Keratinocyte (primary cell): ENCODE measurements at places on chromosomes 12 and 14. TPM values are rescaled to one million over a fixed set of nuclear protein-coding genes. Genes with fewer than 3 reads are reported as not detected.

The SIX4 gene
- polyA plus RNA-seq: 2.5 to 4.5 TPM (median 4.0 TPM) in 3 replicates

The NINJ2 gene
- polyA plus RNA-seq: 0.53 to 0.94 TPM (median 0.58 TPM) in 3 replicates

The PLEKHD1 gene
- polyA plus RNA-seq: 0.01 TPM in 2 of 3 replicates, not detected in the other

The IL26 gene
- polyA plus RNA-seq: not detected in 3 replicates

The NOVA1 gene
- not detected in 3 replicates for polyA plus RNA-seq

The RPGRIP1 gene
- polyA plus RNA-seq: 0.07 TPM in 1 of 3 replicates, not detected in the others

GRCh38 chr12:96400631-96401075 lies 414 bp upstream of the CDK17 start:
- no peaks in the 10 kb centered on the region for H3K27me3 ChIP-seq
- H3K4me1 ChIP-seq: peaks cover 22% of the 10 kb centered on the region
- H3K4me3 ChIP-seq: peak overlapping the region; percentile 75
- no peak for DNase-seq
- no peaks in the 10 kb centered on the region for H3K36me3 ChIP-seq

DNA sequence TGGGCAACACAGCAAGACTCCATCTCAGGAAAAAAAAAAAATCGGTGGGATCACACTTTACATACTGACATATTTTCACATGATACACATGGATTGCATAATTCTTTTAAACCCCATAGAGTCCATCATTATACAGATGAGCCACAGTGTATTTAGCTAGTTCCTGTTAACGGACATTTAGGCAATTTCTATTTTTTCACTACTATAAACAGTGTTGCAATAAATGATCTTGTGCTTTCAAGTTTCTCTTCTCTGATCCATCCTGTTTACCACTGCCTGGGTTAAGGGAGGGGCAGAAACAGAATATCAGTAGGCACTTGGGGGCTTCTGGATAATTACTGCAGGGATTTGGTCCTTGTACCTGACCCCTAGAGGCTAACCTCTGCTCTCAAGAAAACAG lies 43.4 kb upstream of the SPTLC2 start:
- H3K4me3 ChIP-seq: no peak overlapping the region
- no peaks in the 10 kb centered on the region for H3K27me3 ChIP-seq
- H3K4me1 ChIP-seq: peaks cover 13% of the 10 kb centered on the region
- no peak for DNase-seq
- no peaks in the 10 kb centered on the region for H3K36me3 ChIP-seq

- no peak for DNase-seq
- no peak overlapping the region for H3K4me3 ChIP-seq
- no peaks in the 10 kb centered on the region for H3K27me3 ChIP-seq
- H3K4me1 ChIP-seq: no peaks in the 10 kb centered on the region
- no peak overlapping the region for H3K27ac ChIP-seq
These were observed 14.7 kb downstream of the OTUB2 start for GRCh38 chr14:94040796-94041195.

GRCh38 chr14:100342195-100342594 lies 19.1 kb downstream of the SLC25A47 start:
- no peak for DNase-seq
- peaks cover 24% of the 10 kb centered on the region for H3K36me3 ChIP-seq
- no peak overlapping the region for H3K27ac ChIP-seq
- no peak overlapping the region for H3K4me3 ChIP-seq
- H3K4me1 ChIP-seq: peaks cover 4% of the 10 kb centered on the region

DNA sequence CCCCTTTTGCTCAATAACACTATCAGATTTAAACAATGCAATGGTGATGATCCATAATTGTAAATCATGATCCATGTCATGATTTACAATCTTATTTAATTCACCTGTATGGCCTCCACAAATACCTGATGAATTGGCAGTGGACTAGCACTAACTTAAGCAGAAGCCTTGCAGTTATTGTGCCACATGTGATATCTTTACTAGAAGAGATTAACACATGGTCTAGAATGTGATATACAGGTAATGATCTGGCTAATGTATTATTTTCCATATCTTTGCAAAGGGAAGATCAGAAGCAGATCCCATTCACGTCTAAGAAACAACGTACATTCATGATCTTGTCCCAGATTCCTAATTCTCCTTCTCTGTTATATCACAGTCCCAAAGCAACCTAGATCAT lies 66.0 kb downstream of the EGLN3 start:
- no peaks in the 10 kb centered on the region for H3K36me3 ChIP-seq
- no peak for DNase-seq
- no peak overlapping the region for H3K27ac ChIP-seq
- H3K4me1 ChIP-seq: no peaks in the 10 kb centered on the region
- no peak overlapping the region for H3K4me3 ChIP-seq

- DNase-seq: no peak
- H3K36me3 ChIP-seq: no peaks in the 10 kb centered on the region
- no peak overlapping the region for H3K4me3 ChIP-seq
These were observed 127.2 kb upstream of the GSC start for GRCh38 chr14:94897082-94897481.

DNA sequence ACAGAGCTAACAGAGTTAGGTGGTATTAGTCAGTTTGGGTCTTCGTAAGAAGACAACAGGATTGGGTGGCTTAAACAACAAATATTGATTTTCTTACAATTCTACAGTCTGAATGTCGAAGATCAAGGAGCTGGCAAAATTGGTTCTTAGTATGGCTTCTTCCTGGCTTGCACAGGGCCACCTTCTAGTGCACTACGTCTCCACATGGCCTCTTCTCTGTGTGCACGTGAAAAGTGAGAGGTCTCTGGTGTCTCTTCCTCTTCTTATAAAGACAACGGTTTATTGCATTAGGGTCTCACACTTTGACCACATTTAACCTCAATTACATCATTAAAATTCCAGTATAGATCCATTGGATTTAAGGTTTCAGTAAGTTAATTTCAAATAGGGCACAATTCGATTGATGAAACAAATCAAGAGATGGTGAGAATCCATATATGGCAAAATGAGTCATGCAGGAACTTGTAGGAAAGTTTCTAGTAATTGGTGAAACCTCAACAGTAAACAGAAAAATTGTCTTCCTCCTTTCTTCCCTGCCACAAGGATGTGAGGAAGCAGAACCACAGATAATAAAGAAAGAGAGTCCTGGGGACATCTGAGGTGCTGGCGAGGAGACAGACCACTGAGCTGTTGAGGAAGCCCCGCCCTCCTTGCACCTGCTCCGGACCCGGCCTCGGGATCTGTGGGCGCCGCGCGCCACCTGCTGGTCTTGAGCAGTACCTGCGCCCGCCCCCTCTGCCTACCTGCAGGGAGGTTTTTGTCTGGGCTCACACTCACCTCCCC lies 846.7 kb downstream of the TMEM121 start:
- no peaks in the 10 kb centered on the region for H3K36me3 ChIP-seq
- no peak for DNase-seq
- H3K27ac ChIP-seq: no peak overlapping the region
- H3K4me3 ChIP-seq: no peak overlapping the region

DNA sequence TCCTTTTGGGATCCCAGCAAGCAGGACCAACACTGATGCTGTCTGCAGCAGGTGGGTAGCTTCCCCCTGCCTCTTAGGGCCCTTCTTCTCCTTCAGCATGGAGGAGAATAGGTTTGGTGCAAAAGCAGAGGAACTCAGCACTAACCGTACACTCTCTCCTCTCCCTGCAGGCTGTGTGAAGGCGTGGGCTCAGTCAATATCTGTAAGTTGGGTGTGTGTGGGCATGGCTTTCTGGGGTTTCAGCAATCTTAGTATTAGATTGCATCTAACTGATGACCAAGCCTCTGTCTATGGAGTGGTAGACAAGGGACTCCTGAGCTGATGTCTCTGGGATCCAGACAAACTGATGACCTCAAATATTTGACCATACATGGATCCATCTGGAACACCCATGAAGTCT lies 14.3 kb downstream of the KRT85 start:
- no peaks in the 10 kb centered on the region for H3K27me3 ChIP-seq
- DNase-seq: no peak
- peaks cover 8% of the 10 kb centered on the region for H3K4me1 ChIP-seq
- no peaks in the 10 kb centered on the region for H3K36me3 ChIP-seq
- H3K4me3 ChIP-seq: no peak overlapping the region

- H3K27me3 ChIP-seq: no peaks in the 10 kb centered on the region
- H3K27ac ChIP-seq: no peak overlapping the region
- no peak for DNase-seq
- H3K4me3 ChIP-seq: no peak overlapping the region
These were observed 19.4 kb downstream of the ADGRD1 start for GRCh38 chr12:130973109-130973508.

GRCh38 chr12:24111616-24112015 lies 162.1 kb upstream of the SOX5 start:
- H3K27me3 ChIP-seq: no peaks in the 10 kb centered on the region
- DNase-seq: no peak
- no peak overlapping the region for H3K27ac ChIP-seq
- no peak overlapping the region for H3K4me3 ChIP-seq

GRCh38 chr14:68210729-68211299 lies 391.2 kb downstream of the RAD51B start:
- H3K4me3 ChIP-seq: peak overlapping the region; percentile 2
- H3K27ac ChIP-seq: peak overlapping the region; percentile 39
- H3K36me3 ChIP-seq: no peaks in the 10 kb centered on the region

DNA sequence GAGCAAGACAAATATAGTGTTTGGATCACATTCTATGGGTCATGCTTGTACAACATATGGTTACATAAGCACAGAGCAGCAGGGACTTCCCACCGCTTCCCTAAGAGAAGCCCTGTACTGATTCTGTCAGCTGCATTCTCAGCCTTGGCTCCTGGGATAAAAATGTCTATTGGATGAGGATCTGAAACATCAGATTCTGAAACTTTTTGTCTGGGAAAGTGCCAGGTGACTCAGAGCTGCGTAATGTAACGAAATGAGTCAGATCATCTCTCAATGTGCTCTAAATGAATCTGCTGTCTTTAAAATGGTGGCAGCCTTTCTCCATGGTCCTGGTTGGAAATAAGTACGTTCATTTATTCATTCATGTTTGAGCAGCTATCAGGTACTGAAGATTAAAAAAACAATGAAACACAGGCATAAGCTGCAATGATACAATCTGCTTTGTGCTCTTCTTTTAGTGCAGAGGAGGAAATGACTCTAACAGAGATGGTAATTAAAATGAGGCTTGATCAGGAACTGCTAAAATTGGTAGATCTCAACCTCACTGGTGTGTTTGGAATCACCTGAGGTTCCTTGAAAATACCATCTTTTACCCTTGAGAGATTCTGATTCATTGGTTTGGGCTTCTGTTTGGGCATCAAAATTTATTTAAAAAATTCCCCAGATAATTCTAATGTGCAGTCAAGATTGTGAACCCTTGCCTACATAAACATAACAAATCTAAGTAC lies 99.1 kb upstream of the NAP1L1 start:
- peak; percentile 79 for DNase-seq
- H3K4me1 ChIP-seq: peaks cover 13% of the 10 kb centered on the region
- no peak overlapping the region for H3K4me3 ChIP-seq
- no peaks in the 10 kb centered on the region for H3K36me3 ChIP-seq
- peak overlapping the region; percentile 49 for H3K27ac ChIP-seq
- no peaks in the 10 kb centered on the region for H3K27me3 ChIP-seq

- peak overlapping the region; percentile 96 for H3K27ac ChIP-seq
- H3K27me3 ChIP-seq: no peaks in the 10 kb centered on the region
- H3K4me3 ChIP-seq: no peak overlapping the region
- H3K36me3 ChIP-seq: no peaks in the 10 kb centered on the region
- peaks cover 71% of the 10 kb centered on the region for H3K4me1 ChIP-seq
These were observed 2.1 kb upstream of the PLEK2 start for GRCh38 chr14:67413806-67414769.

DNA sequence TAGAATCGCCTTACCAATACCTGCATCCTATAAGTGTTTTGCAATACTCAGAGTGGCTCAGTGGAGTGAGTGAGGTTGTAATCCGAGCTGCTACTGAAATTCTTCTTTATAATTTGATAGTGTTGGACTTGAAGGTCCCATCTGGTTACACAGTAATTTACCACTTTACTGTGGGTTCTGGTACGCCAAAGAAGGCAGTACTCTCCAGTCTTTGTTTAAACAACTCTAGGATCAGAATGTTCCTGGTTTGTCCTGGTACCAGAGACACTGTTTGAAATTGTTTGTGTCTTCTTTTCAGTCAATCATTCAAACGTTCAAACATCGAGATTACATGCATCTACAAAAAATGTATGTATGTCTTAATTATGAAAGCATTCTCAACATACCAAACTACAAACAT lies 51.3 kb upstream of the AMN1 start:
- no peaks in the 10 kb centered on the region for H3K4me1 ChIP-seq
- H3K27ac ChIP-seq: no peak overlapping the region
- DNase-seq: no peak
- H3K36me3 ChIP-seq: no peaks in the 10 kb centered on the region

DNA sequence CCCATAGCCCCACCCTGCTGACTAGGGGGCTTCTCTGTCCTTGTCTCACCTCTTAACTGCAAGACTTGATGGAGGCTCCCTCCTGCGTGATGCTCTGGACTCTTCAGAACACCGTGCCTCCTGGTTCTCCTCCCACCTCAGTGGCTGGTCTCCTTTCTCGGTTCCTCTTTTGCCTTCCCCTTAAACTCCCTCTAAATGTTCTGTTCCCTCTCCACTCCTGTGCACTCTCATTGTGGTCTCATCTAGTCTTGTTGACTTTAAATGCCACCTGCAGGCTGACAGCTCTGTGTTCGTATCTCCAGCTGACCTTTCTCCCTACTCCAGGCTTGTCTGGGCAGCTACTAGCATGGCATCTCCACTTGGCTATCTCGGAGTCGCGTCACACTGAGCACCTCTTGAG lies 28.3 kb downstream of the DYNC1H1 start:
- no peaks in the 10 kb centered on the region for H3K4me1 ChIP-seq
- H3K27me3 ChIP-seq: no peaks in the 10 kb centered on the region
- H3K27ac ChIP-seq: no peak overlapping the region
- DNase-seq: no peak
- peaks cover 60% of the 10 kb centered on the region for H3K36me3 ChIP-seq

DNA sequence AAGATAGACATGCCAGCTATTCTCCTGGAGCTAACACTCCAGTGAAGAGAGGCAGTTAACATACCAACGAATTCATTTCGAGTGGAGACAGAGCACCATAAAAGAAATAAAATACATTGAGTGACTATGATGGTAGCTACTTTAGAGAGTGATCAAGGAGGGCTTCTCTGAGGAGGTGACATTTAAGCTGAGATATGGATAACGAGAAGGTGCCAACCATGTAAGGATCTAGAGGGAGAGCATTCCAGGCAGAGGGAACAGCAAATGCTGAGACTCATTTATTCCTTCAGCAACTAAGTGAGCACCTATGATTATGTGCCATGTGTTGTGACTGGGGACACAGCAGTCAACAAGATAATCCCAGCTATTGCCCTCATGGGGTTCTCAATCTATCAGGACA lies 28.3 kb upstream of the OAS1 start:
- H3K4me1 ChIP-seq: peaks cover 3% of the 10 kb centered on the region
- DNase-seq: no peak
- H3K27ac ChIP-seq: no peak overlapping the region
- no peak overlapping the region for H3K4me3 ChIP-seq
- no peaks in the 10 kb centered on the region for H3K36me3 ChIP-seq

DNA sequence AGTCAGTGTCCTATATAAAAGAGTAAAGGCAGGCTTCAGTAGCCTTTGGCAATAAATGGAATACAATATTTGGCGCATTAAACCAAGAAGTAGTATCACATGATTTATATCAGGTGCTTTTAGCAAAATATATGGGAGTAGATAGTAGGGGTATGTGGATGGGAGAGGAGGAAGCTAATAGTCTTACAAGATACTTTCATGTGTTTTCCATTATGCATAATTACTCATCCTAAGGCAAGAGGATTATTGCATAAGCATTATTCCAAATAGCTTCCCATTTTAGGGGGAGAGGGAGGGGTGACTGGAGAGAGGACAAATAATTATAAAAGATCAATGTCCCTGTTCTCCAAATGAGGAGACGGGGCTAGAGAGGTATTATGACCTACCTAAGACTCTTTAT lies 104.3 kb downstream of the DUSP6 start:
- H3K27me3 ChIP-seq: no peaks in the 10 kb centered on the region
- no peak for DNase-seq
- H3K4me1 ChIP-seq: peaks cover 28% of the 10 kb centered on the region

GRCh38 chr14:78834766-78835451 lies 664.7 kb downstream of the NRXN3 start:
- DNase-seq: no peak
- no peaks in the 10 kb centered on the region for H3K27me3 ChIP-seq
- H3K4me1 ChIP-seq: no peaks in the 10 kb centered on the region
